ENCODE measurements at places on chromosomes 2 and 18. TPM values are rescaled to one million over a fixed set of nuclear protein-coding genes. Genes with fewer than 3 reads are reported as not detected.

SLC14A1 gene
- 5.5 TPM for total RNA-seq

SULT1C2 gene
- total RNA-seq = 3.3 TPM

TMEM247 gene
- not detected for total RNA-seq

MBOAT2 gene
- total RNA-seq = 67.6 TPM

SGO2 gene
- total RNA-seq = 2.6 TPM

- DNase-seq = no peak
Observed at GRCh38 chr2:232831496-232831895, 38.6 kb upstream of the SNORC start.

- no peak for DNase-seq
Observed at GRCh38 chr2:98664323-98664722, 55.9 kb downstream of the UNC50 start.

DNA sequence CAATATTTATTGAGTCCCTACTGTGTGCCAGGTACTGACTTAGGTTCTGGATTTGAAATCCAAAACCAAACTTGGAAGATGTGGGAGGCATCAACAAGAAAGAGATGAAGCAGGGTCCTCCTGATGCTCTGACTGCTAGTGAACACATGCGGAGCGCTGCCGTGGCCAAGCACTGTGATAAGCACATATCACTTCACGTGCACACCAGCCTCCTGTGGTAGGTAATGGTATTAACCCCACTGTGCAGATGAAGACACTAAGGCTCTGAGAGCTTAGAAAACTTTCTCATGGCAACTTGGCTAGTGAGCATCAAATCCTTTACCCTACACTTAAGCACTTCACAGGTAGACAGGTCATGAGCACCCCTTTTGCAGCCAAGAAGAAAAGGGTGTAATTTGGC lies 216.1 kb downstream of the HAUS1 start:
- no peak for DNase-seq

DNA sequence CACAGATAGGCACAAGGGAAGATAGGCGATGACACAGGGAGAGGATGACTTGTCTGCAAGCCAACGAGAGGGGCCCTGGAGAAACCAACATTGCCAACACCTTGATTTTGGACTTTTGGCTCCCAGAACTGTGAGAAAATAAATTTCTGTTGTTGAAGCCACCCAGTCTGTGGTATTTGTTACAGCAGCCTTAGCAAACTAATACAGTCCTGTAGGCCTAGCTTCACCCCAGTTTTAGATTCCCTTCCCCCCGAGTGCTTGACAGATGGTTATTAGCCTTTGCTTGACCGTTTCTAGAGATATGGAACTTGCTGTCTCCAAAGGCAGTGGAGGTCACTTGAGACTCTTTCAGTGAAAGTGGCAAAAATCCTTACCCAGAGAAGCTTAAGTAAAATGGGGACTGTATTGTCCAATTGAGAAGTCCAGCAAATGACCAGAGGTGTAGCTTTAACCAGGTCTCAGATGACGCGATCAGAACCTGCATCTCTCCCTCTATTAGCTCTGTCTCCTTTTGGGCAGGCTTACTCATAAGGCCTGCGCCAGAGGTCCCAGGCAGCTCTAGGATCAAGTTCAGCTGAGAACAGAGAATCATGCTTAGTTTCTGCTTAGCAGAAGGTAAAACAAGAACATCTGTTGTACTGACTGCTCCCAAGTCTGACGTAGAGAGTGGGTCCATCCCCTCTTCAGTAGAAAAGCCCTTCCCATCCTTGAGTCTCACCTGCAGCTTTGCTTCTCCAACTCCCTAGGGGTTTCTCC lies 50.4 kb downstream of the MFSD6 start:
- no peak for DNase-seq

GRCh38 chr2:111054791-111055691 lies 65.7 kb upstream of the BCL2L11 start:
- no peak for DNase-seq

DNA sequence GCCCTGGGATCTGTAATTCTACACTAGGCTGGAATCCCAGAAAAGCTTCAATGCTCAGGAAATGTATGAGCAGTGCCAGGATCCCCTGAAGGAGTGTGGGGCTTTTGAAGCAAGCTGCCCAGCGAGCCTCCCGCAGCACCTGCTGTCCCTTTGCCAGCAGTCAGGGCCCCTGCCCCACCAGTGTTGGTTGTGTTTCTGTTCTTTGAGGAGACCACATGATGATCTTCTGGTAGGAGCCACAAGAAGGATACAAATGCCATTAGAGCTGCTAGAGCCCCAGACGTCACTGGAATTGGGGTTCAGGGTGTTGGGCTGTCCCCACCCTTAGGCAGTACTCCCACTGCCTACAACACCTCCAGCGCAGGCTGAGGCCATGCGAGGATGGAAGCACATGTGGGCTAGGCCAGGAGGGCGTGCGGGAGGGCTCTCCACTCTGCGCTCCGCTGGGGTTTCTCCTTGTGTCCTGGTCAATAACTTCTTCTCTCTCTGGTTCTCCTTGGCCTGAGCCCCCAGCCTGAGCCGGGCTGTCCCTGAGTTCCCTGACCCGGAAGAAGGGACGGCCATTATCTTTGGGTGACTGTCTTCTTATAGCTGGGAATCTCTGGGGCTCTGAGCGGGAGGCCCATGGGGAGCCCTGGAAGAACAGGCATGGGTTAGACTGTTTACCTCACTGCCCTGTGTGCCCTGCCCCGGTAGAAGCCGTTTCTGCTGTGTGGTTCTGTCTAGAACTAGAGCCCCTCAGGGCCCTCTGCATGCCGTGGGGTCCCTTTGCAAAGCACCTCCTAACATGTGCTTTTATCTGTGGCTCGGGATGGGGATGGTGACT lies 73.9 kb downstream of the LRRFIP1 start:
- DNase-seq = no peak

GRCh38 chr18:79402977-79403722 lies 7.4 kb downstream of the NFATC1 start:
- DNase-seq = peak; percentile 84

DNA sequence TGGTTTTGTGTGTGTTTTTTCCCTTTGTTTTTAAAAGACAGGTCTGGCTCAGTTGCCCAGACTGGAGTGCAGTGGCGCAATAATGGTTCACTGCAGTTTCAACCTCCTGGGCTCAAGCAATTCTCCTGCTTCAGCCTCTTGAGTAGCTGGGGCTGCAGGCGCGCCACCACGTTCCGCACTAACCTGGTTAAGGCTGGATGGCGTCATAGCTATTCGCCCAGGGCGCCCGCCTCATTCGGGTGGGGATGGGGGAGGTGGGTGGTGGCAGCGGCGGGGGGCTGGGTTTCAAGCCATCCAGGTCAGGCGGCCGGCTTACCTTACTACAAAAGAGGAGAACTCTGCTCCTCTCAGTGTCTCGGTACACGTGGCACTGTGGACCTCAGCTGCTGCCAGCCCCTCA lies 42.8 kb downstream of the EEF1B2 start:
- no peak for DNase-seq

DNA sequence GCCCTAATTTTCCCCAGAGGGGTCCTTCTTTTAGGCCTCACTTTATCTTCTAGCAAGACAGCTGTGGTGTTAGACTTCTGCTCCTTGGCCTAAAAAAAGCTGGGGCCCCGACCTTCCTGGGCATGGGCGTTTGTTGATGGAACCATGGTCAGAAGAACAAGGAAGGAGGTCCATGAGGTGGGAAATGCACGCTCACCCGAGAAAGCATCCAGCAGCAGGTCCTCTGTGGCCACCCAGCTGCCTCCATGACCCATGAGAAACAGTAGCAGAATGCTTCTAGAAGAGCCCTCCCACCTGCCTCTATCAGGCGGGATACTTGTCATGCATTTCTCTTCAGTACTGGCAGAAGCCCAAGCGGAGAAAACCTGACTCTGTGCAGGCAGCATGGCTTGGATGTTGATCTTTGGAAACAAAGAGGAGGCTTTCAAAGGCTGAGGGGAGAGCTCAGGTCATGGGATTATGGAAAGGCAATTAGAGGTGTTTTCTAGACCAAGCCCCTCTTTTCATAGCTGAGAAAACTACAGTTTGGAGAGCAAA lies 249.1 kb downstream of the FAM210A start:
- peak; percentile 31 for DNase-seq

DNA sequence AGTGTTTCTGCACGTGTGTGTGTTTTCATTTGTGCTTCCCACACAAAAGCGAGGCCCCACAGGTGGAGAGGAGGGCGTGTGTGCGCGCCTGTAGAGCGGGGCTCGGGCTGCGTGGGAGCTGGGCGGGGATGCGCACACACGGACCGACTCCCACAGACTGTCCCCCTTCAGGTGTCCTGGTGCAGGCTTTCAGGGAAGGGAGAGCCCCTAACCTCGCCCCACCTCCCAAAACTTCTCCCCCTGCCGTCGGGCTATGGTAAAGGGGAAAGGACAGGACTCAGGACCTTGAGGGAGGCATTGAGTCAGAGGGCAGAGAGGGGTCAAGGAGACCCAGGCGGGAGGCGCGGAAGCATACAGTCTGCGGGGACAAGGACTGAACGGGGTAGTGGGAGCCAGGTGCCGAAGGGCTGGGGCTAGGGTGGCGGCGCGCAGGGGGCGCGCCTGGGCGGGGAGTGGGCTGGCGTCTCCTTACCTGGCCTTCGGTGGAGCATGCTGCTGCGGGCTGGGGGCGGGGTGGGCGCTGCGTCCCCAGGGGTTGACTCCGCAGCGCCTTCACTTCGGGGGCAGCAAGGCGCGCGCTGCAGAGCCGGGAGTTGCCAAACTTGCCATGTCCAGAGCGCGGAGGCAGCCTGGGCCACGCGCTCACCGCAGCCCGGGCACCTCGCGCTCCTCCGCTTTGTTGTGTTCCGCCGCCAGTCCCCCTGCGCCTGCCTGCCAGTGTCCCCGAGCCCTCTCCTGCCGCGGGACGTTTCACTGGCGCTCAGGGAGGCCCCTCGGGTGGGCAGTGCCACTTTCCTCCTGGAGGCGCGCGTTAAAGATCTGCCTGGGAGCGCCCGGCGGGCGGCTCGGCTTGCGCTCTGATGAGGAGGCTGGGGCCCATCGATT lies 302.0 kb downstream of the NCKAP5 start:
- no peak for DNase-seq

GRCh38 chr2:68784915-68785314 lies 50.3 kb downstream of the ARHGAP25 start:
- no peak for DNase-seq

DNA sequence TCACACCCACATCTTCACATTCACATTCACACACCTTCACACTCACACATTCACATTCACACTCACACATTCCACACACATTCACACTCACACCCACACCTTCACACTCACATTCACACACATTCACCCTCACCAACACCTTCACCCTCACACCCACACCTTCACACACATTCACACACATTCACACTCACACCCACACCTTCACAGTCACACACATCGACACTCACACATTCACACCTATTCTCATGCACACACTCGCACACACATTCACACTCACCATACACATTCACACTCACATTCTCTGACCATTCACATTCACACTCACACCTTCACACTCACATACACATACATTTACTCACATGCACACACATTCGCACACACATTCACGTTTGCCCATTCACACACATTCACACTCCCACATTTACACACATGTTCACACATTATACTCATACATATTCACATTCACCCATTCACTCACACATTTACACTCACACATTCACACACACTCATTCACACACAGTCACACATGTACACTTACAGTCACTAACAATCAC lies 62.7 kb downstream of the BIN1 start:
- no peak for DNase-seq

DNA sequence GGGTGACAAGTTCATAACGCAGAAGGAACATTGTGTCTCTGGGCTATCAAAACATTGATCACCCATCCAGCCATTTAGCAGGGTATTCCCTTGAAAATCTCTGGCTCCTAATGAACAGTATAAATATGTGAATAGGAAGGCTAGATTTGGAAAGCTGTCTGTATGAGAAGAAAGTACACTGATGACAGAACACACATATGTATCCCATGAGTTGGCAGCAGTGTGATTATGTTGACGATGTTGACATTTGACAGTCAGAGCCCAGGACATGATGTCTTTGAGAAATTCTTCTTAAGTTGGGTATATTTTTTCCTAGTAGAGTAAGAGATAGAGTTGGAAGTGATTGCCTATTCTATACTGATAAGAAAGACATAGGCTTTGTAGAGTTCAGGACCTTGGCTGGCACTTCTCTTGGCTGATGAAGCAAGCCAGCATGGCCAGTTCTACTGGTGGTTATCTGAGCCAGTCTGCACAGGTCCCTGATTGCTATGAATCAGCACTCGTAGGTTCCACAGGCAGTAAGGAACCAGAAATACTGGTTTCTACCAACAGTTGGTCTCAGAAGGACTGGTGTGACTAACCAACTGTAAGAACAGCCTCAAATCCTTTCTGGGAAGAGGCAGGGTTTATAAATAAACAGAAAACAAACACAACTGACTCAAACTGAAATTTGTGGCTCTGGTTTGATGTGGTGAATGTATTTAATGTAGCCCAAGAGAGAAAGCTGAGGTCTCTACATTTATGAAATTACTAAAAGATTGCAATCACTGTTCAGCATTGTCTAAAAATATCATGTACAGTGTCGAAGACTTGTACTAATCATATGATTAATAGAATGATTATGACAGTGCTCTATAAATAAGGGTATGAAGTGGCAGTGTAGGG lies 43.9 kb upstream of the RAPH1 start:
- DNase-seq = no peak

GRCh38 chr2:239963646-239964205 lies 61.4 kb downstream of the NDUFA10 start:
- peak; percentile 49 for DNase-seq

- DNase-seq = no peak
Observed at GRCh38 chr2:26482211-26483026, 4.5 kb upstream of the OTOF start.

DNA sequence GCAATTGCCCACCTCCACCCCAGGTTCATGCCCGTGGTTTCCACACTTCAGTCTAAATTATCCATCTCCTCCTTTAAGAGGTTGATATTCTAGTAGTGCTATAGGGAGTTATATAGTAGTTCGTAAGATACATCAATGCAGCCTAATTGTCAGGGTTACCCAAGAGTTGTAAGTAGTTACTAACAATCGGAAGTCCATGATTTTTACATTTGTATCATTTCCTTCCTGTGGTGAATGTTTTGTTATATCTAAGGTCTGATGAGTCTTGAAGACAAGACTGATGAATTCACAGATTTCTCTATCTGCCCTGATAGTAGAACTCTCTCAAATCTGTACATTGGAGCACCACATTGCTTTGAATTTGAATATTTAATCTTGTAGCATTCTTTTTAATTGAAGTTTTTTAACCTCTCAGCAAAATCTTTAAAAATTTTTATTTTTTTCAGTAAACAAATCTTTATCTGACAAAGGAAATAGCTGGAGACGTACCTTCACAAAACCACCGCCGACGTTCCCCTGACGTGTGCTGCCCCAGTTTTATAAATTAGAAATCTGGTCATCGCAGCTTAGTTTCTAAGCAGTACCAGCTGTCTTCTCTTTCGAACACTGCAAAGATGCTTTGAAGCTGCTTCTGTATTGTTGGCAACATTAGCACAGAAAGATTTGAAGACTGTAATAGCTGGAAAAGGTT lies 264.5 kb downstream of the SOCS6 start:
- DNase-seq = no peak

DNA sequence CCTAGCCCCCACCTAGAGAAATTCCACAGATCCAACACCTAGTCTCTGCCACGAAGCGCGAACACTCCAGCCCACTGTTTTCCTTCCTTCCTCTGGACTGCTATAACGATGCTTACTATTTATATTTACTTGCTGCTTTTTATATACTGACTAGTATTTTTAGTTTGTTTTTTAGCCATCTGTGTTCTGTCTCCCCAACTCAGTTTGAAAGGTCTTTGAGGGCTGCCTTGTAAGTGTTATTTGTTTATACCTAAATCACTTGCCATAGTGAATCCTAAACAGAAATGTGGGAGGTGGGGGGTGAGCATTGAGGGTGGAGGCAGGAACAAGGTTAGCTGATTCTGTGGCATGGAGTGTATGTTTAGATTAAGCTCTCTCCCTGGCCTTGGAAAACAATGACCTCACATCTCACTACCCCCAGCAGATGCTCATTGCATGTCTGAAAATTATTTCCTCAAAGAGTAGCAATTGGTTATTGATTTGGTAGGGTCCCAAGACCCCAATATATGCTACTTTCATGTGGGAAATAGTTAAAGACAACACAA lies 1.1 kb upstream of the NCKAP5 start:
- no peak for DNase-seq

Measured in sciatic nerve (tissue), 2 donors.